Activated CD8-positive, alpha-beta memory T cell treated with anti-CD3 and anti-CD28 coated beads for 48 hours (primary cell): ENCODE measurements at places on chromosomes 7 and 10.

GRCh38 chr10:118818621-118819221 is 64.0 kb upstream of the CACUL1 start:
- DNase-seq: no peak

DNA sequence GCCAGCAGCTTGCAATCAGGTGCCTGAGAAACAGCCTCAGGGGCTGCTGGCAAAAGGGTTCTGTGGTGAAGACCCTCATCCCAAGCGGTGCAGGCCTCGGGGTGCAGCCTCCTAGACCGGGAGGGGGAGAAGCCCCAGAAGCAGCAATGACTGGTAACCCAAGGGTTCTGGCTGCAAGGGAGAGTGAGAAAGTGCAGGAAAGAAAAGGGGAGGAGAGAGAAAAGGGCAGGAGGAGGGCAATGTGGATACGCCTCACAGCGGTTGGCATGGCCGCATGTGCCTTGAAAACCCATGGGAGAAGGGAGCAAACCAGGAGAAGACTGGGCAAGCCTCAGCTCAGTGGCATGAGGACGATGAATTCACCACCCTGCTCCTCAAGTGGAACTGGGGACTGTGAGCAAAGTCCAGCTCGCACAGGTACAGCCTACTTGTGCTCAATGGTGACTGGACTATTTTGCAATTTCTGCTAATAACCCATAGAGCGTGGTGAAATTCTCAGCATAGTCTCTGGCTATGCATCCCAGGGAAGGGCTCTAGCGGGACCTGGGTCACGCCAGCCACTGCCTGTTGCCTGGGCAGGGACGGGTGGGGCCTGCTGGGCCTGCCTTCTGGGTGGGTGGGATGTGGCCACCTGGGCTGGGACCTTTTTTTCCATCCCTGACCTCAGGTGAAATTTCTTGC is 6.2 kb downstream of the CLRN3 start:
- no peak for DNase-seq

- DNase-seq: no peak
Observed at GRCh38 chr7:100951888-100952560, 2.7 kb downstream of the MUC3A start.

- no peak for DNase-seq
Observed at GRCh38 chr10:18659819-18660535, 746 bp downstream of the ARL5B start.

GRCh38 chr7:143223784-143224183 is 1.9 kb downstream of the TAS2R40 start:
- no peak for DNase-seq

DNA sequence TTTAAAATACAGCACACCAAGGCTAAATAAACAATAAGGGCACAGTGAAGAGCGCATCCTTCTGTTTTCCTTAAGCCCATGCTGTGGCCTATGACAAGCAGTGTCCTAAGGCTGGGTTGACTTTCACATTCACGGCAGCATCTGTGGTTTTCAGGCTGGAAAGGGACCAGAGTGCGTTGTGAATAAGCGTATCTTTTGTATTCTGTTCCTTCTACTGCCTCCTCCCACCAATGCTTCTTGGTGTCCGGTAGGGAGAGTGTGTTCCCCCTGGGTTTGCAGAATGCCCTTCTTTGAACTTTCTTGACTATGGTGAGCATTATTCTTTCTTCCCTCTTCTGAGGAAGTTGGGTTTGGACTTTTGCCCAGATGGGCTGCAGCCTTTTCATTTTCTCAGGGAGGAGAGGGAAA is 73.6 kb downstream of the ABCA13 start:
- DNase-seq: no peak

GRCh38 chr10:122421054-122421625 is 33.3 kb upstream of the ARMS2 start:
- no peak for DNase-seq

- no peak for DNase-seq
Observed at GRCh38 chr7:1324028-1324900, 91.6 kb downstream of the UNCX start.

DNA sequence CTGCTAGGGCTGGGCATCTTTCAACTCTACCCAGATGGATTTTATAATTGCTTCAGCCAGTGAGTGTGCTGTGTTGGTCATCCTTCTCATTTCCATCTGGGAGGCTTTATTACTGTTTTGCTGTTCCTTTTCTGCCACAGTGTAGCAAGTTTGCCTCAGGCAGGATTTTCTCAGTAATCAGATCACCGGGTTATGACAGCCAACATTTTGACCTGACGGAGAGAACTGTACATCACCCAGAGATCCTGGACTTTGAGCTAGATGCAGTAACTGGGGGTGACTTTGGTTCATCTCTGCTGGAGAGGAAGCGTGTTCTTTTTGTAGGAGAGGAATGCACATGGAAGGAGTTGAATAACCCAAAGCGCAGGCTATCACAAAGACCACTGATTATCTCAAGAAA is 111.8 kb upstream of the AGR3 start:
- no peak for DNase-seq

DNA sequence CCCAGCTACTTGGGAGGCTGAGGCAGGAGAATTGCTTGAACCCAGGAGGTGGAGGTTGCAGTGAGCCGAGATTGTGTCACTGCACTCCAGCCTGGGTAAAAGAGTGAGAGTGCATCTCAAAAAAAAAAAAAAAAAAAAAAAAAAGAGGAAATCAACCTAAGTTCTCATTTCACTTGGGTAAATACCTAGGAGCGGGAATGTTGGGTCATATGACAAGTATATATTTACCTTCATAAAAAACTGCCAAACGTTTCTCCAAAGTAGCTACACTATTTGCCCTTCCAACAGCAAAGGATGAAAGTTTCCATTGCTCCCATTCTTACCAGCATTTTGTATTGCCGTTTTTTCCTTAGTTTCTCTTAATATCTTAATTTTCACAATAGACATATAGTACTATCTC is 9.8 kb downstream of the P4HA1 start:
- no peak for DNase-seq

DNA sequence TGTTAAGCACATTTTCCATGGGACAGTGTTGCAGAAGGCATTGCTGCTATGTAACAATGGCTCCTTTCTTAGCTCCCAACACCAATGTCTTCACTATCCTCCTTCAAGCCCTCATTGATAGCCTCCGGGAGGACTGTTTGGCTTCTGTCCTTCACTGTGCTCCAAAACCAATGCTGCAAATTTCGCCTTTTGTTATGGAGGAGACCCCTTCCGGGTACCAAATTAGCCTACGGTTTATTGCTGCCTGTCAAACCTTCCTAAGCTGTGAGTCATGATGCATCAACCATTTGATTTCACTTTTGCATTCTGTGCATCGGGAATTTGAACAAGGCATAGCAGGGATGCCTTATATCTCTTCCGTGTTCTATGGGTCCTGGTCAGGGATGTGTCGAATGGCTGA is 432.9 kb downstream of the GATA3 start:
- DNase-seq: no peak

GRCh38 chr7:130047831-130048230 is 3.3 kb downstream of the ZC3HC1 start:
- no peak for DNase-seq

- no peak for DNase-seq
Observed at GRCh38 chr7:141151746-141152145, 77.9 kb downstream of the TMEM178B start.
